Stimulated activated CD8-positive, alpha-beta memory T cell treated with anti-CD3 and anti-CD28 coated beads, Interleukin-4, amount 100 ng/mL, for 1 hour (primary cell): ENCODE measurements at places on chromosomes 7 and 10.

GRCh38 chr10:122475100-122475499, 13.7 kb downstream of the HTRA1 start:
- no peak for DNase-seq

- no peak for DNase-seq
Measured at GRCh38 chr7:1292972-1293830, 60.5 kb downstream of the UNCX start.

DNA sequence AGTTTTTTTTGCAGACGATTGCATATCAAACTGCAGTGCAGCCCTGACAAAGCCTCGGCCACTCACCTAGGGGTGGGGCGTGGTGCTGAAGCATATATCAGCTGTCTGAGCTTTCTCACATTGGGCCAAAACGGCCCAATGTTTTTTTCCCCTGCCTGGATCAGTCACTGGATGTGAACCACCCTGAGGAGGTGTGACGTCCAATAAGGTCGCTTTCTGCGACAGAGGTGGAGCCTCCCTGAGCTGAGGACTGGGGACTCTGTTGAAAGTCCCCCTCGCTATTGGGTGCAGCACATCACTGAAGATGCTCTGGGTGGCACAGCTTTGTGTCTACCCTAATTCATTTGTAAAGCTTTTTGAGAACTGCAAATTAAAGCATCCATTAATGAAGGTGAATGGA, 60.9 kb downstream of the SEM1 start:
- DNase-seq: no peak

GRCh38 chr10:114281006-114281405, 42.0 kb downstream of the VWA2 start:
- DNase-seq: no peak

DNA sequence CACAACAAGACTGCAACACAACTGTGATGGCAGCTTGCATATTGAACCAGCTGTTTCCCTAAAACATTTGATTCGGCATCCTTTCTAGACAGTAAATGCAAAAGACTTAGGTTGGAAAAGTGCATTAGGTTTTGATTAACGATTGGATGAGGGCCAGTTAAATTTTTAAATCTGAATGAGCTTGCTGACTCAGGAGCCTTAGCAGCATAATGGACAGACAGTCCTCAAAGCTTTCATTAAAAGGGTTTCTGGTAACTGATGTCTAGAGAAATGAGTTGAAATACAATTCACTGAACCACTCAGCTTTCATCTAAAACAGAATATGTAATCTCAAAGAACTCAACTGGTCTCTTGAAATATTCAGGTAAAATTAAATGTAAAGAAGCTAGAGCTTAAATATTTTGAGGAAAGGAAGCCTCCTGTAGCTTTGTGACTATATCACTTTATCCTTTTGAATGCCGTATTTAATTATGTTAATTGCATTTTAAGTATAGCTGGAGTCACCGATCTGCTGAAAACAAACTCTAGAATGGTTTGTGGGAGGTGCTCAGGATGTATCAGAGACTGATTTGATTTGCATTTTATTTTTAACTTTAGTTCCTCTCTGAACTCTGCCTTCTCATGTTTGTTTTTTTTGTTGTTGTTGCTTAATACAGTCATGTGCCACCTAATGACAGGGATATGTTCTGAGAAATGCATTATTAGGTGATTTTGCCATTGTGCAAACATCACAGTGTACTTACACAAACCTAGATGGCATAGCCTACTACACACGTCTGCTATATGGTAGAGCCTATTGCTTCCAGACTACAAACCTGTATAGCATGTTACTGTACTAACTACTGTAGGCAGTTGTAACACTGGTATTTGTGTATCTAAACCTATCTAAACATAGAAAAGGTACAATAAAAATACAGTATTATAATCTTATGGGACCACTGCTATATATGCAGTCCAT, 29.2 kb upstream of the ATRNL1 start:
- DNase-seq: no peak

DNA sequence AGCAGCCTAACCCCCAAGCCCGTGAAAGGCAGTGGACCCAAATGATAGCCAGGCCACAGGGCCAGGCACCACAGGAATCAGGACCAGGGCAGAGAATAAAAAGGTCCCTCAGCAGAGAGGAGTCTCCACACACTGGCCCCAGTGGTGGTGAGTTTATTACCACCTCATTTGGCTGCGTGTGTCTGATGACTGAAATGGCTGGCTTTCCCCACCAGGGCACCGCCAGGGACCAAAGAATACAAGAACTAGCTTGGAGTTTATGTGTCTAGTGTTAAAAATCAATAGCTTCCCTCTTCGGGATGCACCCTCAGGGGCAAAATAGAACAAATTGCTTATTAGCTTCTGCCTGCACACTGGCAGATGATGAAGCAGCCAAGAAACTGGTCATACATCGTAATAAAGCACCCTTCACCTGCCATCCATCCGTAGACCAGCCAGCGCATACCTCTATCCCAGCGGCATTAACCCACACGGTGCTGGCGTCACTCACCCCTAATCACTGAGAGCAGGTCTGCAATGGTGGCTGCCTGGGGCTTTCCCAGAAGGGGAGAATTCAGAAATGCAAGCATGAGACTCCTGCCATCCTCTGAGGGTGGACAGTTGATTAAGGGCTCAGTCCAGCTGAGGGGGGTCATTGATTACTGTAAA, 223.7 kb upstream of the ZMIZ1 start:
- DNase-seq: no peak

- no peak for DNase-seq
Measured at GRCh38 chr10:26527018-26527417, 88.9 kb downstream of the APBB1IP start.

DNA sequence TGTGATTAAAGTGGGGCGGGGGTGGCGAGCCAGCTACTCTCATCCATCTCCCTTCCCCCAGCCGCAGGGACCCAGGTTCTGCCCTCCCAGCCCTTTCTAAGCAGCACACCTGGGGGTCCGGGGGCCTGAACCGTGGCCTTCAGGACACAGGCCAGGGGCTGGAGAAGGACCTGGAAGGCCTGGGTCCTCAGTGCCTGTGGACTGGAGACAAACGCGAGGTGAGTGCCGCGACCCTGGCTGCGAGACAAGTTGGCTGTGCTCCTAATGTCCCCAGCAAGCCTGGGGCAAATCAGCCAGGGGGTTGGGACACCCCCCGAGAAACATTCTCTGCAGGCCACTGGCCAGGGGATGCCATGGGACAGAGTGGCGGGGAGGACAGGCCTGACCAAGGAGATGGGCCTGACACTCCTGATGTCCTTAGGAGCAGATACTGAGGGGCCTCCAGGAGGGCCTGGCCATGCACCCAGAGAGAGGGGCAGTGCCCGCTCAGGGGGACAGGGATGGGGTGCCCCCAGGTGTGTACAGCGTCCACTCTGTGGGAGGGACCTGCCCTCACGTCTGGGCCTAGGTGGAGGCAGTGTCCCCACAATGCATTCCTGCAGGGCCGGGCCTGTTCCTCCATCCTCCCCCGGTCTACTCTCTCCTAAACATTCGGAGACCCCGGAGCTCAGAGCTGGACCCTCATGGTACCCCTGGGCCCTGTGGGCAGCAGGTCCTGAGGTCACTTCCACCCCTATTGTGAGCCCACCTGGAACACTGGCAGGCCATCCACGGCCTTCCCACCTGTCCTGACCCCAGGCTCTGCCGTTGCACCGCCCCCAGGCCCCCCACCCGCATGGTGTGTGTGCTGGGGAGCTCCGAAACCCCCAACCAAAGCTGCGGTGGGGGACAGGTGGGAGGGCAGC, 13.1 kb downstream of the BRAT1 start:
- DNase-seq: no peak

DNA sequence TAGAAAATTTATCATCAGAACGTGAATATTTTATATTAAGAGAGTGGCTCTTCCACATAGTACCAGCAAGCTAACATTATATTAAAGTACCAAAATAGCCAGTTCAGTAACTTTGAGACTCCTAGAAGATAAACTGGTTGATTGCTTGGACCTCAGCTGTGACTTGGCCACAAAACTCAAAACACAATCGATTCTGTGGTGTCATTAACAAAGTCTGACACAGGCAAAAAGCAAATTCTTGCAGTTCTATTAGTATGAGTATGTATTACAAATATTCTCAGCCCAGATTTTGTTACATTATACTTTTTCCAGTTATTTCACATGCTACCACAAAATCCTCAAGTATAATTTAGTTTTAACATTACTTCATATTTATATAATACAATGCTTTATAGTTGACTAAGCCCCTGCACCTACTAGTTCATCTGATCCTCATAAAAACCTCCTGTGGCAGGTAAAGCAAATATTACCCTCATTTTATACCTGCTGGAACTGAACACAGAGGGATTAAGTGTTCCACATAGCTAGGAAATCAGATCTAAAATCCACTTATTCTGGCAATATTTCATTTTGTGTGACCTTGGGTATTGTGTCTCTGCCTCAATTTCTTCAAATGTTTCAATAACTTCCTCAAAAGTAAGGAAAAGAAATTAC, 279.9 kb upstream of the MKLN1 start:
- DNase-seq: no peak

DNA sequence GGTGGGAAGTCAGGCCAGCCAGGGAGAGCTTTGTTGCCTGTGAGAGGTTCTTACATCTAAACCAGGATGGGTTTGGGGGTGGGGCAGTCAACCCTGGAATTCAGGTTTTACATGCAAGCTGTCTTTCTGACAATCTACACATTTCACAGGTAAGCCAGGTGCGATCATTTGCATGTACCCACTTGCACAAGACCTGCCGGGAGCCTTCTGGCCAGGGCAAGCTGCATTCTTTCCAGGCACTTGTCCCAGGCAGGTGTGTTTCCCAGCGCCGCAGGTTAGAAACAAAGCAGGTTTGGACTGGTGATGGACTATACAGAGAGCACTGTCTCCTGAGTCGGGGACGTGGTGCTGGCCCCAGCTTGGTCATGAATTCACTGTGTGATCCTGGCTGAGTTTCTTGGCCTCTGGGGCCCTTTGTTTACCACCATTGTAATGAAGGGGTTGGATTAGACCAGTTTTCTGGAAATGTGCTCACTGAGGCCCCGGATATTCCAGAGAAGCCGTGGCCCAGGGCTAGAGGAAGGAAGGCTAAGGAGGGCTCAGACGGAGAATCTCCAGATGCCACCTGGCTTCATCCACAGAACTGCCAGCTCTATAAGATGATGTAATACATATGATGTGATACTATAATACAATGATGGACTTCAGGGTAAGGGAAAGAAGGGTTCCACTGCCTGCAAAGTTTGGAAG, 205.2 kb upstream of the SVIL start:
- DNase-seq: no peak

DNA sequence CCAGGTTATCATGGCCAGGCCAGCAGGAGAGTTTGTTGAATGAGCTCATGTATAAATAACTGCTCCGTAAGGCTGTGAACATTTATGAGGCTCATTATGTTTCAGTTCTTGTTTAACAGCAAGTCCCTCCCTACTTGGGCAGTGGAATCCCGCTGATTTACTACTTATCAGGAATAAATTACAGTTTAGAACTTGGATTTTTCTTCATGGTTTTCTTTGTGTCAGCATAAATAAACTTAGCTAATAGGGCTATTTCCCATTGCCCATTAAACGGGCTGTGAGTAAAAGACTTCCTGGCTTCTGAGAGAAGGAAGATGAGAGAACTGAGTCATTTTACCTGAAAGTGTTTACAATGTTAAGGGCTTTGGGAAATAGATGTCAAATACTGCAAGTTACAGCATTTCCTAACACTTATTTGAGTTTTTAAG, 701.6 kb upstream of the ANKRD30A start:
- no peak for DNase-seq

DNA sequence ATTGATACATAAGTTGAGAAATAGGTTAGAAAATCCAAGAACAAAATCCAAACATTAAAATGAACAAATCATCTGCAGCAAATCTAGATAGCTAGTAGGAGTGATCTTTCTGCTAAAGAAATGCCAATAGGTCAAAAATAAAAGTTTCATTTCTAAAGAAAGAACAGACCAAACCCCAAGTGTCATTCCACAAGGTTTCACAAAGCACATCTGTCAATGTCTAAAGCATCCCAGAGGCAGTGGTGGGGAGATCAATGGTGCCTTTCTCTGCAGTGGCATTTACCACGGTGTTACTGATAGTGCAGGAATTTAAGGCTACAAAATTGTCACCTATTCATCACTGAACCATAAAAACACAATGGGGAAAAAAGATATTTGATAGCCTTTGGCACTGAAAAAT, 147.9 kb downstream of the PARD3 start:
- no peak for DNase-seq

GRCh38 chr7:127946111-127946510, 85.1 kb downstream of the LRRC4 start:
- no peak for DNase-seq

DNA sequence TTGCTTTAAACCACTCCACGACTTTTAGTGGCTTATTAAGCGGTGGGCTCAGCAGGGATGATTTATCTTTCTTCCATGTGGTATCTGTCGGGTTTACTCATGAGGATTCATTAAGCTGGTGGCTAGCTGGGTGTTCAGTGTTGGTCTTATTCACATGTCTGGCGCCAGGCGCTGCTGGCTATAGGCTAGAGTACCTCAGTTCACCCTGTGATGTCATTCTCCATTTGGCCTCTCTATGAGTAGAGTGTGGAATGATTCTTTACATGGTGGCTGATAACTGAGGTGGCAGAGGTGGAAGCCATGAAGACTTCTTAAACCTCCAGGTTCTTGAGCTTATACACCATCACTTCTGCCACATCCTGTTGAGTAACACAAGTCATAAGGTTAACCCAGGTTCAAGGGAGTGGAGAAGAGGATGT, 115.4 kb downstream of the MLLT10 start:
- DNase-seq: no peak
